ENCODE measurements at places on chromosomes 12 and 14.

DNA sequence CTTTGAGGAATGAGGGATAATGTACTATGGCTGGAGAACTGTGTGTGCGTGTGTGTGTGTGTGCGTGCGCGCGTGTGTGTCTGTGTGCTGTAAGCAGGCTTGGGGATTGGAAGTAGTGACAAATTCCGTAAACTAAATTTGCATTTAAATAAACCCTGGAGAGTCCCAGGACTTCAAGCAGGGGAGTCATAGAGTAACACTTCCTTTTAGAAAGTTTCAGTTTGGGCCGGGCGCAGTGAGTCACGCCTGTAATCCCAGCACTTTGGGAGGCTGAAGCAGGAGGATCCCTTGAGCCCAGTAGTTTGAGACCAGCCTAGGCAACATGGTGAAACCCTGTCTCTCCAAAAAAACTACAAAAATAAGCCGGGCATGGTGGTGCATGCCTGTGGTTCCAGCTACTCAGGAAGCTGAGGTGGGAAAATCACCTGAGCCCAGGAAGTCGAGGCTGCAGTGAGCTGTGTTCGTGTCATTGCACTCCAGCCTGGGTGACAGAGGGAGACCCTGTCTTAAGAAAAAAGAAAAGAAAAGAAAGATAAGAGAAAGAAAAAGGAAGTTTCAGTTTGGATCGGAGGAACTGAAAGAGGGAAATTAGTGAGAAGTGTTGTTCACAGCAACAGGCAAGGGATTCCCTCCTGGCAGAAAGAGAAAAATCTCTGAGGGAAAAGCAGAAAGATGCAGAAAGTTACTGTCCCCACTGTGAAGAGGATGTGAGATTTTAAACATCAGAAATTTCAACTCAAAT lies 222.7 kb upstream of the SOX5 start:
- no peak for DNase-seq

GRCh38 chr14:57736391-57736790 lies 129.5 kb downstream of the SLC35F4 start:
- DNase-seq: no peak

GRCh38 chr12:107598906-107599305 lies 86.7 kb upstream of the PWP1 start:
- DNase-seq: no peak

DNA sequence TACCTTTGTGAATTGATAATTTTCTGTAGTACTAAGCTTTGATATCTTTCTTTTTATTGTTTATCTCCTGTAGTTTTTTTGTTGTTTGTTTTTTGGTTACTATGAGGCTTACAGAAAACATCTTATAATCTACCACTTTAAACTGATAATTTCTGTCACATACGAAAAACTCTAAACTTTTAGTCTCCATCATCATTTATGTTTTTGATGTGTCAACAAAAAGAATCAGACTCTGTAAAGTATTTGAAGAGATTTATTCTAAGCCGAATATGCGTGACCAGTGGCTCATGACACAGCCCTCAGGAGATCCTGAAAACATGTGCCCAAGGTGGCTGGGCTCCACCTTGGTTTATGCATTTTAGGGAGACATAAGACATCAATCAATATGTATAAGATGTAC lies 167.1 kb upstream of the ARHGAP5 start:
- DNase-seq: no peak

All from AG09319 (cell line).